Stimulated activated CD4-positive, alpha-beta T cell treated with anti-CD3 and anti-CD28 coated beads, Interleukin-4, amount 100 ng/mL, for 48 hours (primary cell): ENCODE measurements at places on chromosomes 11 and 22.

GRCh38 chr11:92687724-92688123 is 281.7 kb upstream of the MTNR1B start:
- DNase-seq: no peak

GRCh38 chr11:76291576-76292526 is 85.5 kb upstream of the WNT11 start:
- DNase-seq: no peak

GRCh38 chr11:46489656-46490560 is 98.3 kb upstream of the CHRM4 start:
- DNase-seq: no peak

GRCh38 chr11:6864438-6864837 is 1.6 kb downstream of the OR10A2 start:
- DNase-seq: no peak

DNA sequence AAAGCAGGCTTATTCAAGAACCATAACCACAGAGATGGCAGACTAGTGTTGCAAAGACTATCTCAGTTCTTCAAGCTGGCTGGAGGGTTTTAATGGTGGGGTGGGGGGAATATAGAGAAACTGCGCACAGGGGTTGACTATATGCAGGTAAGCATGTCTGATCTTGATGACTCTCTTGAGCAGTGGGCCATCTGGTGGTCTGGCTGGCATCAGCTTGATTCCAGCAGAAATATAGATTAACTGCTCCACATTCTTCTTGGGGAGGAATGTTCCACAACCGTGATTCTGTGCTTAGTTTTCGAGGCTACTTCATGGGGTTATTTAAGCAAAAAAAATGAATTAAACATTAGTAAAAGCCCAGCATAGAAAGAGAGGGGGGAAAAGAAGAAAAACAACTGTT is 158.8 kb upstream of the PGR start:
- no peak for DNase-seq

DNA sequence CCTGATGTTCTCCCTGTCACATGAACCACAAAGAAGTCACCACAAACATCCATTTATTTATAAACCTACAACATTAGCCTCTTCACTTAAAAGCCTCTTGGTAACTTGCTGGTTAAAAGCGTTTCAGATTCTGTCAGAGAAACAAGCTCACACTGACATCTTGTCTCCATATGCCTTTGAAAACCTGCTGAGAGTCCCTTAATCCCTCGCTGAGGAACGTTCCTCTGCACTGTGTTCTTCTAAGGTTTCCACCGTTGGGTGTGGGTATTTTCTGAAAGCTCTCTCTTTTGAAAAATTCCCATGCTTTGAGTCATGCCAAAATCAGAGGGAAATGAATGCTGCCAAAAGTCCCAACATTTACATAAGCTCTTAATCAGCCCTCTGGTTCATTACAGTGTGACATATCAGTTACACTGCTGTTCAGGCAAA is 149.8 kb downstream of the CCDC34 start:
- no peak for DNase-seq

DNA sequence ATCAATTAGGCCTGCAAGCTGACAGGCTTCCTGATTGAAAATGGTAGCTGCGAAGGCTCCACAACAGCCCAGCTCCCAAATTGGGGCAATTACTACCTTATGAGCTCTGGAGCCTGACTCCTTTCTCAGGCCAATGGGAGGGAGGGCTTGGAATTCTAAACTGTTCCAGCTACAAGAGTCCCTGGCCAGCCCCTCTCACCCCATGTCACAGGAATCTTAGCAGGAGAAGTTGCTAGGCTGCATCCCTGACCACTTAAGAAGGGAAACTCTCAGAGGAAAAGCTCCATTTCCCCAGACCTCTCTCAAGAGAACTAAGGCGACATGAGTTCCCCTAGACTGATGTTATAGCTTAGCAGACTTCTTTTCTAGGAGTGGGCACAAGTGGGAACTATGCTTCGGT is 4.9 kb downstream of the LRP4 start:
- no peak for DNase-seq

DNA sequence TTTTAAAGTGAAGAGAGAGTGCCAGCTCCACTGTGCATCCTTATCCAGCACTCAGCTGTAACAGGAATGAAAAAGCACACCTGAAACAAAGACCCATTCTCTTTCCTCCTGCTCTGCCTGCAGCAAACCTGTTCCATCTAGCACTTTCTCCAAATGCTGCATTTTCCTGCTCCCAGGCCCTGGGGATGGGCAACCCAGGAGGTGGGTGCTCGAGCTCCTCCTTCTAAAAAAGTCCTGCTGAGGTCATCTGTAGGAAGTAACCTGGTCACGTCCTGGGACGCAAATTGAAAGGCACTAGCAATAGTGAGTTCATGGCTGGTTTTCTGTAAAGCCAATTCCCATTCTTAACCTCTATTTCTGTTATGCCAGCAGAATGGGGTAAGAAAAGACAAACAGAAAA is 173.7 kb downstream of the MAML2 start:
- no peak for DNase-seq

GRCh38 chr11:73384531-73384871 is 8.3 kb downstream of the RELT start:
- DNase-seq: no peak

- DNase-seq: no peak
Measured at GRCh38 chr11:83285151-83285770, 906 bp downstream of the CCDC90B start.

DNA sequence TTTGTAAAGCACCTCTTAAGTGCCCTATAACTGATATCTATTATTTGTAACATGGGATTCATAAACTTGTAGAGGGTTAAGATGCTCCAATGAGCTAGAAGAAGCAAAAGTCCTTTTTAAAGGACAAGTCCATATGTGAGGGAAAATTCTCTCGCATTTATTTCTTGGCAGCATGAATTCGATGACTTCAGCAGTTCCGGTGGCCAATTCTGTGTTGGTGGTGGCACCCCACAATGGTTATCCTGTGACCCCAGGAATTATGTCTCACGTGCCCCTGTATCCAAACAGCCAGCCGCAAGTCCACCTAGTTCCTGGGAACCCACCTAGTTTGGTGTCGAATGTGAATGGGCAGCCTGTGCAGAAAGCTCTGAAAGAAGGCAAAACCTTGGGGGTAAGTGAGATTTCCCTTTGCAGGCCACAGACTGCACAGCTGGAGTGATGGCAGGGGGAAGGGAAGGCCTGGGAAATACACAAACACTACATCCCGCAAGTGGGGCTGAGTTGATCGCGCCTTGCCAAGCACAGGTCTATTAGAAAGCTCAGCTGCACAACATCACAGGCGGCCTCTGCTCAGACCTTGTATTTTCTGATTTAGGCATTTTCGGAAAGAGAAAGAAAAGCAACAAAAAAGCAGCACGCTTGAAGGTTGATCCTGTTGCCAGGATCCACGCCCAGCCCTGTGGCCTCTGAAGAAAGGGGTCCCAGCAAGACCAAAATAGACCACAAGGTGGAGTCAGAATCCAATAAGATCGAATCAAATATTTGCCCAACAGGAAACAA is 1.5 kb downstream of the MS4A8 start:
- DNase-seq: no peak

- no peak for DNase-seq
Measured at GRCh38 chr11:4830909-4831308, 9.8 kb downstream of the OR51F2 start.

DNA sequence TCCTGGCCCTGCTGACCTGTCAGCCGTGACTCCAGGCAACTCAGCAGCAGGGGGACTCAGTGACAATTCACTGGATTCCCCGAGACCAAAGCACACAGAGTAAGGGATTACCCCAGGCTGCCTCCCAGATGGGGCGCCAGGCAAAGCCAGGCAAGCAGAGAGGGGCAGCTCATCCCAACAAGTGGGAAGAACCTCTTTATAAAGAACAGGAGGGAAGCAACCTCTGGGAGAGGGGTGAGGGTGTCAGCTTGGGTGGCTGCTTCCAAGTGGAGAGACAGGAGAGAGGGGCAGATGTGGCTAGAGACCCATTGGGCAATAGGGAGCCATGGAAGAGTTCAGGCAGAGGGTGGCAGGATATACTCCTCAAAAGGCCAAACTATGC is 1.2 kb downstream of the SLC22A12 start:
- DNase-seq: no peak

DNA sequence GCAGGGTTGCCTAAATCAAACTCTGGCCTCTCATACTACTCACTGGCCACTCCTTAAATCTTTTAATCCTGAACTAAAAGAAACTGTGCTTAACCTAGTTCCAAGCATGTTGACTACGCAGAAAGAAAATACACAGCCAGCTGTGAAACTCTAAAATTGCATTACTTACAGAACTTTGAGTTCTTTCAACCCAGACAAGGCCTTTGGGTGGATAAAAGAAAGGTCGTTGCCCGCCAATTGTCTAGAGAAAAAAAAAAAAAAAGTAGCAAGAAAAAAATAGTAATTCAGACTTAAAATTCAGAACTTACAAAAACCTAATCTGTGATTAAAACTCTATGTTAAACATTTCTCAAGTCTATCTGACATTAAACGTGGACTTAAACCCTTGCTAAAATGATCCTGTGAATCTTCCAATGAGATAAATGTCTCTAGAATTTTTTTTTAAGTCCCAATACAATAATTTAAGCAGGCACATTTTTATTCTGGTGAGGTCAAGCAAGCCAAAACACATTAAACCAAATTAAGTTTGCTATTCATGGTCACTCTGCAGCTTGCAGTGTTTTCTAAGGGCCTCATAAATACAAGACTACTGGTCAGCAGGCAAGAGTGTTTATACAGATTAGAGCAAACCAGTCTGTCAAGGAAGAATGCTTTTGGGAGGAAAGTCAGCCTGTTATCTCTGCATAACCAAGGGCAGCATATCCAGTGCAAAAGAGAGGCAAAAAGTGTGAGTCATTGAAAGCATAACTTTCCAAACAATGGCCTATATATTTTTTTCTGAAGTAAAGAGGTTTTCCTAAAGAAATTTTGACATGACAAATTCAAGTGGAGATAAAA is 29.5 kb upstream of the CCDC34 start:
- DNase-seq: no peak

- no peak for DNase-seq
Measured at GRCh38 chr22:43434928-43435311, 23.1 kb downstream of the MPPED1 start.

- DNase-seq: peak; percentile 73
Measured at GRCh38 chr11:75562048-75562835, at the start of gene SERPINH1. SERPINH1 (plus strand) TSS chr11:75562253; CDS start chr11:75566350, 4,097 bp downstream.

- DNase-seq: no peak
Measured at GRCh38 chr11:110766316-110766715, 54.1 kb upstream of the ARHGAP20 start.

- DNase-seq: no peak
Measured at GRCh38 chr11:6569706-6570105, 33.7 kb downstream of the RRP8 start.

GRCh38 chr11:16787035-16787742 is 48.7 kb downstream of the C11orf58 start:
- DNase-seq: no peak

DNA sequence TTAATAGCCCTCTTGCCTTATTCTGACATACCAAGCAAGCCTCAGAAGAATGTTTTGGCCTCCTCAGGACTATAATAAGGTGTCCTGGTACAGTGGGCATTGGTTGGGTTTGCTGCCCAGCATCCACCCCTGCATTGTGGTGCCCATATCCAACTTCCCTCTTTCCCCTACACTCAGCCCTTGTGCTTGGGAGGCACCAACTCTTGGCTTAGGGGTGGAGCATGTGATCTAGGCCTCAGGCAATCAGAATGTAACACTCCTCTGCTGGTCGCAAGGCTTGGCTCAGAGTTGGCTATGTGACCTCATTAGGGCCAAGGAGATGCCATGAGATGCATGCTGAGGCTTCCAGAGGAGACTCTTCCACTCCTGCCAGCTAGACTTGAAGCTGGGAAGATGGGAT is 123.0 kb downstream of the CSNK2A3 start:
- DNase-seq: no peak

GRCh38 chr11:105227363-105227762 is 87.8 kb upstream of the CARD18 start:
- DNase-seq: no peak

GRCh38 chr11:46390331-46391171 is 1.0 kb downstream of the CHRM4 start:
- no peak for DNase-seq

DNA sequence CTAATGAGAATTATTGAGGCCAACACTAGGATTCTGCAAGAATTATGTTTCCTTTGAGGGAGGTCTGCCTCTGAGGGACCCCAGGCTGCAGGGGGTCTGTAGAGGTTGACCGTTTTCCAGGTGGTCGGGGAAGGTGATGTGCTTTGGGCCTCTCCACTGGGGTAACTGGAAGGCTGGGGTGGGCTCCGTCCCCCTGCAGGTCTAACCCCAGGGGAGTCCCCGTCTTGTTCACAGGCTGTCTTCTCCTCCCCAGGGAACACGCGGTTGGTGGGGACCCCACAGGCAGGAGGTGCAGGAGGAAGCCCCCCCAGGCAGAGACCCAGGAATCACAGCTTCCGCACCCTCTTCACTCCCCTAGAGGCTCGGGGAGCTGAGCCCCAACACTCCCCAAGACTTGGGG is 726.4 kb downstream of the BRD1 start:
- DNase-seq: no peak

GRCh38 chr11:110774138-110775014 is 62.1 kb upstream of the ARHGAP20 start:
- DNase-seq: no peak

DNA sequence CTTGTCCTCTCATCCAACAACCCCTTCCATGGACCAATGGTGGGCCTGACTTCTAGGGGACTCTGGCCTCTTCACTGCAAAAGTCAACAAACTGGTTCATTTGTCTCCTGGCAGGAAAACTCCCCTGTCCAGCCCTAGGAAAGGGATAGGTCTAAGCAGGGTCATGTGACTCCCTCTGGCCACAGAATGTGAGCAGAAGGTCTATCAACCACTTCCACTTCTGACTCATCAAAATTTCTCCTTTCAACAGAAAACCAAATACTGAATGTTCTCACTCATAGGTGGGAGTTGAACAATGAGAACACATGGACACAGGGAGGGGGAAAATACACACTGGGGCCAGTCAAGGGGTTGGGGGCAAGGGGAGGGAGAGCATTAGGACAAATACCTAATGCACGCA is 1.3 kb upstream of the ISX start:
- DNase-seq: no peak

GRCh38 chr11:87878373-87878825 is 296.8 kb downstream of the RAB38 start:
- no peak for DNase-seq
